ENCODE measurements at places on chromosomes 4 and X. TPM values are rescaled to one million over a fixed set of nuclear protein-coding genes. Genes with fewer than 3 reads are reported as not detected.

Gene CBLL2
- not detected for total RNA-seq

Gene VCX
- total RNA-seq, result not detected

Gene ZCCHC18
- 0.18 TPM for total RNA-seq

Gene PABPC1L2B
- not detected for total RNA-seq

Gene TDO2
- not detected for total RNA-seq

Gene ADH1A
- total RNA-seq, result not detected

Gene AKAP14
- not detected for total RNA-seq

Gene NEUROG2
- not detected for total RNA-seq

Gene TRIM60
- not detected for total RNA-seq

Gene DDX53
- total RNA-seq, result not detected

Gene GABRQ
- total RNA-seq, result not detected

Gene NUDT11
- total RNA-seq, result 8.3 TPM

Gene TMLHE
- 9.2 TPM for total RNA-seq

Gene UBE2K
- total RNA-seq, result 13.2 TPM

Gene CSN1S1
- not detected for total RNA-seq

Gene AMER1
- 2.8 TPM for total RNA-seq

Gene DCAF8L2
- not detected for total RNA-seq

Gene OTC
- not detected for total RNA-seq

Gene BTK
- not detected for total RNA-seq

Gene TEX13B
- total RNA-seq, result not detected

Gene GPC4
- total RNA-seq, result 4.1 TPM

Gene SCRG1
- total RNA-seq, result 1.8 TPM

Gene ABLIM2
- 0.32 TPM for total RNA-seq

Gene WDR13
- 115 TPM for total RNA-seq

Gene DDIT4L
- 1.6 TPM for total RNA-seq

Measured in cardiac atrium fibroblast (primary cell).